ENCODE measurements at places on chromosomes 16 and 17.

GRCh38 chr16:21302454-21302853, 24.4 kb upstream of the CRYM start:
- DNase-seq, result no peak

GRCh38 chr17:80853076-80853475, 138.6 kb upstream of the CHMP6 start:
- no peak for DNase-seq

DNA sequence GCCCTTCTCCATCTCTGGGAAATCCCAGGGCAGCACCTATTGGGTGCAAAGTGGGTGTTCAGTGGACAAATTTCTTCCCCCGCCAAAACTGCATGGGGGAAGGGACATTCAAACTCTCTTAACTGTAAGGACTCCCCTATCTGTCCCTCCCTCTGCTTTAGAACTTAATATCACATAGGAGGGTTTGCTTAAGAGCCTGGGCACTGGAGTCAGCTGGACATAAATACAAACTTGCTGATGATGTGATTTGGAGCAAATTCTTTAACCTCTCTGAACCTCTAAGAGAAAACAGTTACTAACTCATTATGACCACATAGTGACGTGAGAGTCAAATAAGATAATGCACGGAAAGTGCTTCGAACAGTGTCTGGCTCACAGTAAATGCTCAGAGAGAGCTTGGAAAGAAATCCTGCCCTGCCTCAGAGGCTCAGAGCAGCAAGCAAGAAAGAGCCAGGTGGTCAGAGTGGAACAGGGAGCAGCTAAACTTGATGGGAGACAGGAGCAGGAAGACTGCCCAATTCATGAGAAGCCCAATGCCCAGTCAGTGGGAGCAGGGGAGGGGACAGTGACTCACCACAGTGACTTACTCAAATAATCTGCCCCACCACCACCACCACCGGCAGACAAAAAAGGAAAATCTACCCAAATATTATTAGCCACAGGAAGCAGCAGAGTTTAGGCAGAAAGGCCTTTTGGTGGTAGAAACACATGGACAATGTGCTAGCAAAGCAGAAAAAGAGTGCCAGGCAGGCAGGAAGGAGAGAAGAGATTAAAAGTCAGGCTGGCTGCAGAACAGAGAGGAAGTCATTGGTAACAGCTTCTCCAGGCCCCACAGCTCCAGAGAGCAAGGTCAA, 23.9 kb upstream of the CCL1 start:
- DNase-seq, result no peak

- DNase-seq, result no peak
These were observed 15.9 kb downstream of the AOC3 start for GRCh38 chr17:42866631-42867575.

DNA sequence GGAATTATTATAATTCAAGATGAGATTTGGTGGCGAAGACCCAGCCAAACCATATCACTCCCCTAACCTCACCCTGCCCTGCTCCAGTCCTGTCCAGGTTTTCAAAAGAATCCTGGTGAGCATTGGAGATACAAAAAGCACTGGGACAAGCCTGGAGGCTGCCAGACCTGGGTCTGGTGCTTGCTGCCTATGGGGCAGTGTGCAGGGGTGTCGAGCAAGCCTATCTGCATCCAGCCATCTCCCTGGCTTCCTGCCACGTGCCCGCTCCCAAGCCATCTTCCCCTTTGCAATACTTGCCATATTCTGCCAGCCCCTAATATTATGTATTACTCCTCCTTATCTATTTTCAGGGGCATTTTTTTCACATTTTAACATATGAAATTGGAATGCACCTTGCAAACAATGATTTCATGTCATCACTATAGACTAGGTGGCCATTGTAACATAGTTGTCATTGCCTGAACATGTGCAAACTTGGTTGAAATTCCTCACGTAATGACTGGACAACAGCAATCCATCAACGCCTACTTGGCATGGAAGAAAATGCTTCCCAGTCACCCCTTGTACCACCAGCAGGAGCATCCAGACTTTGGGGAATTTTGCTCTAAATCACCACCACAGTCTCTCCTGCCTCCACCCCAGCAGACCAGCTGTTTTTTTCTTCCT, 8.1 kb upstream of the KDM8 start:
- DNase-seq, result no peak

DNA sequence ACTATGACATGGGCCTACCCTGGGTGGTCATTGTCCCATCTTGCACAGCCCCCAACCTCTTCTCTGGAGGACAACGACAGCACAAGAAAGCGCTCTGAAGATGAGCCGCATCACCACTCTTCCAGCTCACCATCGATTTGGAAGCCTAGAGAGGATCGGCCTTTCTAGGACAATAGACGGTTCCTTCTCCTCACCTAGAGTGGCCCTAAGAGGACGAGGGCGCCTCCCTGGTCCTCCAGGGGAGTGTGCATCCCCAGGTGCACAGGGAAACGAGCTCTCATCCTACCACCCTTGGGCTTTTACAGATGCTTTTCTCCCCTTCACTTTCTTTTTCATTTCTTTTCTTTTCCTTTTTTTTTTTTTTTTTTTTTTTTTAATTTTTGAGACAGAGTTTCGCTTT, 20.3 kb upstream of the SLC52A1 start:
- DNase-seq, result no peak

DNA sequence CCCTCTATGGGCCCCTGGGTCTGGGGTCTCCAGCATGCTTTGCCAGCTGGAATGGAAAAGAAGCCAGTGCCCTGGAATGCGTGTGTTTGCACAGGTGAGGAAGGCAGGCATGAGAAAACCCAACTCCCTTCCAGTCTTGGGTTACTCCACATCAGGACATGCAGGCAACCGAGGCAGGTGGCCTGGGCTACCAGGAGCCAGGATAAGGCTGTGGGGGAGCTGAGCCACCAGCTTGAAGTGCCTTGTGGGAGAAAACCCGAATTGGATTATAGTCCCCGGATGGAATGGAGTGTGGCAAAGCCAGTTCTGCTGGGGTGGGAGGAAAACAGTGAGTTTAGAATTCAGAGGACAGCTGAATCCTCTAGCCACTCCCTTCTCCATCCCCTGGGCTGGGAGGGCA, 7.2 kb downstream of the SRCIN1 start:
- no peak for DNase-seq

GRCh38 chr16:65212240-65212639, 90.4 kb upstream of the CDH11 start:
- DNase-seq, result no peak
